Progenitor cell of endocrine pancreas (in vitro differentiated cells): ENCODE measurements at places on chromosomes 7 and 10.

DNA sequence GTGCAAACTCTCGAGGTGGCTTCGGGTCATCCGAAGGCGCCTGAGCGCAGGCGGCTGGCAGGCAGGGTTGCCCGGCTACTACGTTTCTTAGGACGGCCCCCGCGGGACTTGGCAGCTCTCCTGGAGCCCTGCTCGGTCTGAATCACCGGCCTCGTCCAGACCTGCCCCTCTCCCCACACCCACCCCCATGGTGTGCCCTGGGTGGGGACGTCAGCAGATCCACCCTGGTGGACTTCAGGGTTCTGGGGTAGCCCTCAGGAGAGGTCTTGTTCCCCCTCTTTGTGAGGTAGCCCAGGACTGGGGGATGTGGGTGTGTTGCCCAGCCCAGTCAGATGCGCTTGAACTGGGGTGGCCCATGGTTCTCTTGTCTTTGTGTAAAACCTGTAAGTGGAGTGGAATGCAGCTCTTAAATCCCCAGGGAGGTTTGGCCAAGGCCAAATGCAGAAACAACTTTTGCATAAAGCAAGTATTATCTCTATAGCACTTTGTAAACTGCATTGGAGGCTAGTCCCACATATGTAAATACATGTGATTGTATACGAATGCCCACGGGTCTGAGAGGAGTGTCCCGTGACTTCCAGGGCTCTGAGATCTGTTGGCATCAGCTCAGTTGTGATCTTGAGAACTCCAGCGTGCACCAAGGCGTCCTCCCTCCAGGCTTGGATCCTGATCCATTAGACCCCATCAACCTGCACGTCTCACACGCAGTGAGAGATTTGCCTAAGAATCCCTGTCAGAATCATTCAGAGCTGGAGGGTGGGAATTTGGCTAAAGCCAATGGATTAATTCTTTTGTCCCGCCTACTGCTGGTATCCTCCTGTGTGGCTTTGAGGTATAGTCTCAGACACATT is 1.8 kb downstream of the PFKFB3 start:
- DNase-seq: no peak

DNA sequence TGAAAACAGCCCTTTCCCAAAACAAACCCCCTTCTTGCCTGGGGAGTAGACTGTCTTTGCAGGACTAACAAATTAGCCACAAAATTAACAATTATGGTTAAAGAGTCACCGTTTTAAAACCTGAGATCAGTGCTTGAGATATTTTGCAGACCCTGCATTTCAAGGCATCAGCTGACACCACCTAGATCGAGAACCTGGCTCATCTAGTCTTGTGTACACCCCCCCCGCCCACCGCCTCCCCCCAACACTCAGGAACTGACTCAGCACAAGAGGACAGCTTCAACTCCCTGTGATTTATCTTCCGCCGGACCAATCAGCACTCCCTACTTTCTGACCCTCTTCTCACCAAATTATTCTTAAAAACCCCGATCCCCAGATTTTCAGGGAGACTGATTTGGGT is 737.1 kb downstream of the PHTF2 start:
- no peak for DNase-seq

GRCh38 chr10:8035641-8036470 is 18.6 kb upstream of the GATA3 start:
- DNase-seq: no peak

- no peak for DNase-seq
These were observed 78.9 kb upstream of the INSYN2A start for GRCh38 chr10:127275272-127275671.

GRCh38 chr10:48291190-48291589 is 15.3 kb upstream of the MAPK8 start:
- no peak for DNase-seq

DNA sequence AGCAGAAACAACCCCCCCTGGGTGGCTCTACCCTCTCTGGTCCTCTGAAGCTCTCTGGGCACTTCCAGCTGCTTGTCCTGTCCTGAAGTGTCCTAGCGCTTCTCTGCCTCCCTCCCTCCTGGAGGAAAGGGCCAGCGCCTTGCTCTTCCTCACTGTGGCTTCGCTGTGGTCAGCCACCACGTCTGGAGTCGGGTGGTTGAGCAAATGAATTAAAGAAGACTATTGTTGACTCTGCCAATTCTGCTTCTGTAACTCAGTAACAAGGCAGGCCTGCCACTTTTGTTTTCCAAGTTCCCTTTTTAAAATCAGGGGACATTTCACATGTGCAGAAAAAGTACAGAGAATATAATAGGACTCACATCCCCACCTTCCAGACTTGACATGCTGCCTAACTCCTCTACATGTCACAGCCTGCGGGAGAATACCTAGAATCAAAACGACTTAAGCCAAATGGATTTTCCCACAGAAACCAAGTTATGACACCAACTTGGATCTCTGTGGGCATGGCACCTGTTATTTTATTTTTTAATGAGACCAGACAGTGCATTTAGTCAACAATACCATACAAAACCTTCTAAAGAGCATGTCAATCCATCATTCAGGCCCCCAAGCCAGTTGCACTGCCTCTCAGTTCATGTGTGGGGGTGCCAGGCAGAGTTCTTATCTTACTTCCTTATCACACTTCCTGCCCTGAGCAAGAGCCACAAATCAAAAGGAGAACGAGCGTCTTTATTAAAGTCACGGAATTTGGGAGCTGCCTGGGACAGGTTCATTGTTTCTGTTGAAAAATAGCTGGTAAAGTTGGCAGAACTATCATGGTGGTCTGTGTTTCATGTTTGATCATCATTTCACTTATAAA is 6.8 kb downstream of the FFAR4 start:
- DNase-seq: no peak

- no peak for DNase-seq
These were observed 241.5 kb upstream of the PTER start for GRCh38 chr10:16195178-16195769.
